ENCODE measurements at places on chromosomes 11 and 22. TPM values are rescaled to one million over a fixed set of nuclear protein-coding genes. Genes with fewer than 3 reads are reported as not detected.
A peak's percentile ranks its signal among the peaks of the same experiment; 100 is the strongest.

The C22orf31 gene
- not detected for polyA plus RNA-seq

The NAT10 gene
- 44.9 TPM for polyA plus RNA-seq

DNA sequence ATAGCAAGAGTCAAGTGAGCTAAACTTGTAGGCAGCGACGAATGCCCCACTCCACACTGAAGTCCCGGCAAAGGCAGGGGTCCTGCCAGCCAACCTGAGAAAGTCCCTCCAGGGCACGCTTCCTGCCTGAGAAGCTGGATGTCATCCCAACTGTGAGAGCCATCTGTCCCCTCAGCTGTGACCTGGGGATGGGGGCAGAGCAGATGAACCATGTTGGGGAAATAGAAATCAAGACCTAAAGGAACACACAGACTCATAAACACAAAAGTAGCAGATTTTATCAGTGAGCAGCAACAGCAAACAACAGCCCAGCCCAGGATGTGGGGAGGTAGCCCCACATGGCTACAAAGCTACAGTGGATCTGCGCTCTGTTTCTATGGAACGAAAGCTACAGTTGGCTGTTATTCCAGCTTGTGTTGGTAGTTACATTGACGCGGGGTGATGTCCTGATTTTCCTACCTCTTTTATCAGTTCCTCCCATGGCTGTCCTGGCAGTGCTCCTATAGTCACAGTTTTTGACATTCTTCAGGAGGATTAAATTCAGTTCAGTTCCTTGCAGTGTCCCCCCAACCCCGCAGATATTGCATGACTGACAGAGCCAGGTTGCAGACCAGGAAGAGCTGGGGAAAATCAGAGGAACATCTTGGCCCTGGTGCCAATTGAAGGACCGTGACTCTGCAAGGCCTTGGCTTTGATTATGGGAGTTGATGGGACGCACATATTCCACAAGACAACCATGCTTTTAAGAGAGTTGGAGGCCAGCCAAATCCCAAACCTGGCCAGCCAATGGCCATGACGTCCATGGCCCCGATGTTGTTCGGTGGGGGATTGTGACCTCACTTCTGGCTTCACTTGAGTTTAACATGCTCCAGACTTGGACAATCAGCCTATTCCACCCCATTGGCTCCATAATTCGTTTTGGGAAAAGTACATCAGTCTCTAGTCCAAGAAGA, 14.6 kb downstream of the MRGPRD start:
- no peak for DNase-seq

The STK33 gene
- polyA plus RNA-seq, result 40.6 TPM

DNA sequence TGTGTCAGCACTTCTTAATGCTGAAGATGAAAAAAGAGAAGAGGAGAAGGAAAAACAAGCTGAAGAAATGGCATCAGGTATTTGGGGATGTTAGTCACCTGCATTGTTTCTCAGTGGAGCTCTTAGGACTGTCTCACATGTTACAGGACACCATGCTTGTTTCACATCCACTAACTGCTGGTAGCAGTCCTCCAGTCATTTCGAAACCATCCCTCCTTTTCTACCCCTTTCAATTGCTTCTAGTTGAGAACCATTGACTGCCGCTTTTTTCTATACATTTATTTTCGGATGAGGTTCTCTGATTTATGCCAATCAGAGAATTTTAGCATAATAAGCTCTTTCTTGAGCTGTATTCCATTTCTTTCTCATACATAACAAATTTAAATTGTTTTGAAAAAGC, 21.5 kb downstream of the BIRC2 start:
- no peak for DNase-seq

- no peak for DNase-seq
Observed at GRCh38 chr22:39593066-39593930, 22.7 kb downstream of the CACNA1I start.

The PPP1CA gene
- polyA plus RNA-seq, result 119 TPM

DNA sequence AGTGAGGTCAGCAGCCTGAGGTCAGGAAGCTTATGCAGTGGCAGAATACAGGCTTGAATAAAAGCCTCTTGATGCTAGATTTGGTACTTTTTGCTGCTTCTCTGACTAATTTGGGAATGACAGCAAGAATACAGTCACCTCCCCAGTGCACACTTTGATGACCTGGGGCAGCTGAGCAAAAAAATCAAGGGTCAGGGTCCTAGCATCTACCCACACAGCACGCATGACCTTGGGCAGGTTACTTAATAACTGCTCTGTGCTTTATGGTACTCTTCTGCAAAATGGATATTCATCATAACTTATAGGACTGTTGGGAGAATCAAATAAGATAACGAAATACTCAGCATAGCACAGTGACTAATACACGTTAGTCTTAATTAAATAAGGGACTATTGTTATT, 344.1 kb upstream of the SYN3 start:
- DNase-seq, result no peak

DNA sequence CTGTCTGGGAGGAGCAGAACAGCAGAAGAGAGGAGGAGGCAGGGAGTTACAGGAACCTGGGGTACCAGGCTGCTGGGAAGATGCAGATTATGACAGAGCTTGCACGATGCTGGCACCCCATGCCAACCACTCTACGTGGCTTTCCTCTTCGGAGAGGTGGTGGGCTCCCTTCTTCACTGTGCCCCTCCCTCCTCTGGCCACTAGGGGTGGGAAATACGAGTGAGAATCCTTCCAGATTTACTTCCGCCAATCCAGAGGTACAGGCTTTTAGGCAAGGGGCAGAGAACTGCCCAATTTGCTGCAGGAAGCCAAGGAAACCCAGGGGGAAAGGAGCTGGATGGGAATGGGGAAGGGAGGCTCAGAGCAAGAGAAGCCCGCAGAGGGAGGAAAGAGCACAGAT, 12.3 kb downstream of the HYOU1 start:
- no peak for DNase-seq

DNA sequence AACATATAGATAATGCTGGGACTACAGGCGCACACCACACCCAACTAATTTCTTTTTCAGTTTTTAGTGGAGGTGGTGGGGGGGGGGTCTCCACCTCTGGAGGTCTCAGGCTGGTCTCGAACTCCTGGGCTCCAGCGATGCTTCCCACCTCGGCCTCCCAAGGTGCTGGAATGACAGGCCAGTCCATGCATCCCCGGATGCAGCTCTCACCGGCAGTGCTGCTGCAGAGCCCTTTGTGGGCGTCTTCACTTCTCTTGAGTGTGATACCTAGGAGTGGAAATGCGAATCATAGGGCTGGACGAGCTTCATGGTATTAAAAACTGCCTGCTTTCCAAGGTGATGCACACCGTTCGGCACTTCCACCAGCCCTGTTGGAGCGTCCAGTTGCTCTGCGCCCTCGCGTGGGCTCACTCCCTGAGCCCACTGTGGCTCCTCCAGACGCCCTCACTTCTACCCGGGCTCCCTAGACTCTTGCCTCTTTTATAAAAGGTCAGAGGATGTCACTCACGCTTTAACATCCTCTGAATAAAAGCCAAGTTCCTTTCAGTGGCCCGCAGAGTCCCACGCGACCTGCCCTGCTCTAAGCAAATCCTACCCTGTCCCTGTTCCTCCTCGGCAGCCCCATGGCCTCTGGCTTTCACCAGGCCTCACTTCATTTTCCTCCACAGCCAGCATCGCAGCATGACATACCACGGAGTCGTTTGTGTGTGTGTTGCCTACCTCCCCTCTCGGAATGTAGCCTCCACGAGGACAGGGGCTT, 837 bp upstream of the BID start:
- no peak for DNase-seq

The TSSK2 gene
- polyA plus RNA-seq, result not detected

GRCh38 chr11:106077609-106078455, at the start of gene AASDHPPT:
AASDHPPT (plus strand) TSS chr11:106077662; CDS start chr11:106077711, 49 bp downstream.
- peak; percentile 50 for DNase-seq

GRCh38 chr11:24738972-24739371, 242.1 kb downstream of the LUZP2 start:
- DNase-seq, result no peak

DNA sequence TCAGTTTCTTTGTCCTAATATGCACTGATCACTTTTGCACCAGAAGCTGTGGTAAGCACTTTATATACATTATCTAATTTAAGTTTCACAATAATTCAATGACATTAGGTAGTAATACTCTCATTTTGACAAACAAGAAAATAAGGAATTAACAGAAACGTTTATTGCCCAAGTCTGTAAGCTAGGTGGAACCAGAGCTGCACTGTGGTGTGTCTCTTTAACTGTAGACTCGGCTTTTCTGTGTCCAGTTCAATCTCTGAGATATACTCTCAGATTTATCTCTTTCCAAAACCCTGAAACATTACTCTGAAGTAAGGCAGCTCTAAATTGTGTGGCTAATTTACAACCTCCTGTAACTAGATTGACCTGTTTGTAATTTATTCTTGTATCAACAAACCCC, 101.1 kb downstream of the MUC15 start:
- no peak for DNase-seq

The MRGPRE gene
- polyA plus RNA-seq, result 1.3 TPM
